Activated T-cell treated with anti-CD3 and anti-CD28 coated beads, Interleukin-2, amount 50 U/mL, for 72 hours (primary cell): ENCODE measurements at places on chromosomes 7 and 10.

GRCh38 chr10:92045641-92046106 lies 122.1 kb downstream of the BTAF1 start:
- DNase-seq, result no peak

DNA sequence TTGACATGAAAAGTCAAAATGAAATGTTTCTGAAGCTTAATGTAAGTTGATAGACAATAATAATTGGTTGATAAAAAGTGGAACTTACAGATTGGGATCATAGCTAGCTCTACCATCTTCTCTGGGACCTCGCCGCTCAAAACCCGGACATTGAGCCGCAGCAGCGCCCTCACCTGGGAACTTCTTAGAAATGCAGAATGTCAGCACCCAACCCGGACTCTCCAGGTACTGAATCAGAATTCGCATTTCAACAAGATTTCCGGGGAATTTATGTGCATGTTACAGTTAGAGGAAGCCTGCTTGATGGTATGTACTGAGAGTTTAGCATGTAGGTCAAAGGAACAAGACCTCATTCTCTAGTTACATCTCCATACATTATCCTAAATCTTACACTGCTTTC lies 36.7 kb upstream of the ABLIM1 start:
- peak; percentile 50 for DNase-seq

- no peak for DNase-seq
Observed at GRCh38 chr7:1635401-1635800, 34.7 kb upstream of the ELFN1 start.

- peak; percentile 64 for DNase-seq
Observed at GRCh38 chr10:8130973-8131911, 76.8 kb downstream of the GATA3 start.

DNA sequence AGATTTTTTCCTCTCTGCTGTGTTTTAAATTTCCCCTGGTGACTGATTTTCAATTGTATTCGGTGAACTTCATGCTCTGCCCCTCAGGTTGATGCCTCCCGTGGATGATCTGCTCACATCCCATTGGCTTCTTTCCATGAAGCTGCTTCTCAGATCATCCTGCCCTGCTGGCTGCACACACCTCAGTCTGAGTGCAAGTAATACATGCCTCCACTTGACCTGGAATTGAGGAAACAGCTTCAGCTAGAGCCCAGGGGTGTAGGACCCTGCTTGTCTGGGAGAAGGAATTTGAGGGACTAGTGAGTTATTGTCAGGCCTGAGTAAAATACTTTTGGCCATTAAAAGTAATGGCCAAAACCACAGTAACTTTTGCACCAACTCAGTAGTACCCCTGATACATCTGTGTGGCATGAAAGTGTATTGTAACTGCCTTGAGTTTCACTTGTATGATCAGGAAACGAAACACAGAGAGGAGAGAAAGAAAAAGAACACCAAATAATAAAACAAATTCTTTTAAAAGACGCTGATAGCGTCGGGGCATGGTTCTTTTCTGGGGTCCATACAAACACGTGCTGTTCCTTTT lies 49.4 kb downstream of the SPAM1 start:
- no peak for DNase-seq

GRCh38 chr7:30751696-30752273 lies at the start of gene INMT:
TSS of gene INMT (plus strand) at chr7:30752135. CDS start at chr7:30752151, 16 bp downstream.
- DNase-seq, result no peak

GRCh38 chr10:17847585-17848296 lies 38.6 kb downstream of the MRC1 start:
- DNase-seq, result peak; percentile 2

DNA sequence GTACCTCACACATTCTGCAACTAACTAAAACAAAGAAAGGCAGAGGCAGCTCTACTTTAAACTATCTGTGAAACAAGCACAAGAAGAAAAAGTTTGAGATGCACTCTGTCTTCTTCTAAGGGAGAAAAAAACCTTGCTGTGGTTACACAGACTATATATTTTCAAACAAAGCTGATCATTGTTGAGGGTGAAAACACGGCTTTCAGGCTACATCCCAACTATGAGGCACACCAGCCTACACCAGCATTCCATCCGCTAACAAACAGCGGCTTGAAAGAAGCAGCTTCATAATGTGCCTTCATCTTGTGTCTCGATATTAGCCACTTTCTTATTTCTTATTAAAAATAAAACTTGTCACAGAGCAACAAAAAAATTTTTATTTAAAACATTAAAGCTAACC lies 79.1 kb downstream of the USP6NL start:
- DNase-seq, result no peak

DNA sequence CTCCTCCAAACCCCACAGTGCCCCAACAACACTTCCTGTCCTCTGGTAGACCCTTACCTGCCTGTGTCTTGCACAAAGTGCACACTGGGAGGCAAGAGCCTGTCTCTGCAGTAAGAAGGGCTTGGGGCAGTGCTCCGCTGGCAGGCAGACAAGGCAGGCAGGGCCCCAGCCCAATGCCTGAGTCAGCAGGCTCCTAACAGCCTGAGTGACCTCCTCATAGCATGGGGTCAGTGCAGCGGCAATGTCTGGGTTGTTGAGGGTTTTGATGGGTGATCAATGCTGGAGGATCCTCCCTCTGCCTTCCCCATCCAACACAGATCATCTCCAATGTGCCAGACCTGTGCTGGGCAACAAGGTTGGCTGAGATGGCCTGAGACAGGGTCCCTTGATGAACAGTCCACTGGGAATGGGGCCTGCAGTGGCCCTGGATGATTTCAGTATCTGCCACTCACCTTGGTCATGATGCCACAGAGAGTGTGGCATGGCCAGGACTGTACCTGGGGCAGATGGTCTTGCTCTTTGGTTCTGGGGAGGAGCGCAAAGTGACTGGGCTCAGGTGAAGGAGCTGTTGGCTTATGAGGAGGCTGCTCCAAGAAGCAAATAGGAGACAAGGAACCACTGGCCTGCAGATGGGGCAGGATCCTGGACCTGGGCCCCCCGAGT lies 55.6 kb upstream of the CAMK2B start:
- no peak for DNase-seq

DNA sequence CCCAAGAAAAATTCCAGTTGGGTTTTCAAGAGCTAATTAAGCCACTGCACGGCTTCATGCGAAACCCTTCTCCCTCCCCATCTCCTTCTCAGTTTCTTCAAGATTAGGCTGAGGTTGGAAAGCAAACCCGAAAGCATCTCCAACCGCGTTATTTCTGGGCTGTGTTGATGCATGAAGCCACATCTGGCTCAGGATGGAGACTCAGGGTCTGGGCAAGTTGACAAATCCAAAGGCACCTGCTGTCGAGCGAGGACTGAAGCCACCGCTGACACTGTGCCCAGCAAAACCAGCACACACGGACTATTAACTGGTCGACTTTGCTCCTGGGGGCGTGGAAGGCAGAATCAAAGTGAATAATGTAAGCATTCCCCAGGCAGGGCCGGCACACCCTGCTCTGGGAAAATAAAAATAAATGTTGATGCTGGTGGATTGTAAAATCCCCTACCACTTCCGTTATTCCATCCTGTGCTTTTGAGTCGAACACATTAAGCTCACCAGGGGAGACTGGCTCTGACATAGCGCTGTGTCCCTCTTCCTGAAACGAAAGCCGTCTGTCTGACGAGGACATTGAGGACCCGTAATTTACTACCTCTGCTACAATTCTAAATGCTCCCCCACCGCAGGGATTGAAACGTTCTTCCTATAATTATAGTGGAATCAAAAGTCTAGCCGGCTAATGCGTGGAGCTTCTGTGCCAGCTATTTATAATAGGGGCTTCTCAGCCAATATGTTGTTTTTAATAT lies 269.8 kb downstream of the ADARB2 start:
- no peak for DNase-seq

DNA sequence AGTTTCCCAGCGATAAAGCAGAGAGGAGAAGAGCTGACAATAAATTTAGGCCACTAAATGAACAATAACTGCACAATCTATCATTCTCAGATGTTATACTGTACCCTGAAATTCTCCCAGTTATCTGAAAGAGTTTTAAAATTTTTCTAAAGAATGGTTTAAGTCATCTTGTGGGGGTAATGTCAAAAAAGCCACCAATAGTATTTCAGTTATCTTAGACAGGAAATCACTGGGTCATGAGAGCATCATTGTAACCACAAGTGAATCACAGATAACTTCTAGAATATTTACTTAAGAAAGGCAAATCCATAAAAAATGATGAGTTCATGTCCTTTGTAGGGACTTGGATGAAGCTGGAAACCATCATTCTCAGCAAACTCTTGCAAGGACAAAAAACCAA lies 147.1 kb downstream of the DNAJB9 start:
- DNase-seq, result no peak

DNA sequence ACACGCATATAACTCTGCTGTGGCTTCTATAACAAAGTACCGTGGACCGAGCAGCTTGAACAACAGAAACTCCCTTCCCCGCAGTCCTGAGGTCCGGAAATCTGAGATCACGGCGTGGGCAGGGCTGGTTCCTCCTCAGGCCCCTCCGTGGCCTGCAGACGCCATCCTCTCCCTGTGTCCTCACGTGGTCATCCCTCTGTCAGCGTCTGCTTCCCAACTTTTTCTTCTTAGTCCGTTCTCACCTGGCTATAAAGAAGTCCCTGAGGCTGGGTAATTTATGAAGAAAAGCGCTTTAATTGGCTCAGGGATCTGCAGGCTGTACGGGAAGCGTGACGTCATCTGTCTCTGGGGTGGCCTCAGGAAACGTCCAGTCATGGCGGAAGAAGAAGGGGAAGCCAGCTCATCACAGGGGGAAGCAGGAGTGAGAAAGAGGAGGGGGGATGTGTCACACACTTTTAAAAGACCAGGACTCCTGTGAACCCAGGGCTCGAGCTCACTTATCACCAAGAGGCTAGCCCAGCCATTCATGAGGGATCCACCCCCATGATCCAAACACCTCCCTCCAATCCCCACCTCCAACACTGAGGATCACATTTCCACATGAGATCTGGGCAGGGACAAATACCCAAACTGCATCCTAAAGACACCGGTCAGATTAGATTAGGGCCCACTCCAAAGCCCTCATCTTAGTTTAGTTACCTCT lies 91.2 kb upstream of the INSIG1 start:
- DNase-seq, result peak; percentile 79

- DNase-seq, result no peak
Observed at GRCh38 chr7:157486007-157486755, 149.4 kb downstream of the DNAJB6 start.

- DNase-seq, result no peak
Observed at GRCh38 chr10:61028861-61029361, 84.9 kb upstream of the RHOBTB1 start.

- no peak for DNase-seq
Observed at GRCh38 chr10:79340646-79341244, 6.5 kb upstream of the PPIF start.

DNA sequence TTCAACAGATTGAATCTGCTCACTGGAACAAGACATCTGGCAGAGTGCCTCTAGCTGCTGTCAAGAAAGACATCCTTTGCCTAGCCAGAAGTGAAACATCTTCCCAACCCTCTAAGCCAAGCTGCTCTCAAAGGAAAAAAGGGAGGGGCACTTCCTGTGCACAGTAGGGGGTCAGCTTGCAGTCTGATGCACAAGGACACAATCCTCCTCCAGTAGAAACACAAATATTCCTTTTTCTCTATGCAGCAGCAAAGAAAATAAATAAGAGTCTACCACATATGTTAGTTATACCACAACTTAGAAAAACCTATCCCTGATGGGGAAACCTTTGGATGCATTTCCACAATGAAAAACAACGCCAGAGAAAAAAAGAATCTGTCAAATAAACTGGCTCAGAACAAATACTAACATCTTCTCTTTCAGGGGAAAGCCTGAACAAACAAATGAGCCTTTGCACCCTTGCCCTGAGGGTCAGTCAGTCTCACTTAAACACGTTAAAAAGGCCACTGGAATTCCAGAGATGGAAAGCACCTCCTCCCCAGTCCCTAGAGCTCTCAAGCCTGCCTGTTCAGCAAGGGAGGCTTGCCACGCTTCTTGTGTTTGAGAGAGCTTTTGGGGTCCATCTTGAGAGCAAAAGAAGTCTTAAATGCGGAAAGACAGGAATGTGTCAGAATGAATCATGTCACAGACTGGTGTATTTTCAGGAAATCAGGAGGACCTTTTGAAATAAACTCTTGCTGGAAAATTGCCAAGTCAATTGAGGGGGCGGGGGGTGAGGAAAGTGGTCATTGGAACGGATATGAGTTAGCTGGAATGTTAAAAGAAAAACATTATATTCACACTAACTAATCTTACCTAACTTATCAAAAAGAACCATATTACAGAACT lies 7.5 kb downstream of the LAMB1 start:
- no peak for DNase-seq

GRCh38 chr7:1744296-1745017 lies 74.4 kb downstream of the ELFN1 start:
- DNase-seq, result no peak

- DNase-seq, result no peak
Observed at GRCh38 chr7:48035967-48036478, 680 bp downstream of the C7orf57 start.

DNA sequence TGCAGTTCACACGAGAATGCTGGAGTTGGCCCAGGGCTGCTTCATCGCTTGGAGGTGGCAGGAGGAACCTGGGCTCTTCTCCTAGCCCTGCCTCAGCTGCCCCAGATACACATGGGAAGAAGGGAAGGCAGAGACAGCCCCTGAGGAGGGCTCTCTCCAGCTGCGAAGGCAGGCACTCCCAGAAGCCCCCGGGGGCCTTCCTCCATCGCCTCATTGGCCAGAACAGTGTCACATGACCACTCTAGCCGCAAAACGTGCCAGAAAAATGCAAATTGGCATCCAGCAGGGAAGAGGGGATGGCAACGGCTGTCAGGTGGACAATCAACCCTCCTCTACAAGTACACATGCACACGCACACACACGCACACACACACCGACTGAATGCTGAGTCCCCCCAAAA lies 217.8 kb upstream of the FRMD4A start:
- no peak for DNase-seq

- DNase-seq, result no peak
Observed at GRCh38 chr7:27277628-27278027, 35.0 kb downstream of the EVX1 start.

DNA sequence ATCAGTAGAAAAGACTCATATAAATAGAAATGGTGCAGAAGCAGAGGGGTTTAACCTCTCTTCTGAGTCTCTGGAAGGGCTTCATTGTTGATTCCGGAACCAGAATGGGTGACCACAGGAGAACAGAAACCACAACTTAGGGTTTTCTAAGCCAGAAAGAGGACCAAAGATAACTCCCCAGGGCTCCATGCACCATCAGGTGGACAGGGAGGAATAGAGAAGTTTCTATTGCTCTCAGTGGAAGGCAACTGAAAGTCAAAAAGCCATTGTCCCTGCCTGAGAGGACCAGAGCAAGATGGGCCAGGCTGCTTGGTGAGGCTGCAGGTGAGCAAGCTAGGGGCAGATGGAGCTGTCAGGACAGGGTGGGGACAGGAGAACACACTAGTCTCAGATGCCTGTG lies 14.6 kb upstream of the NPS start:
- DNase-seq, result no peak

GRCh38 chr10:35633006-35633980 lies 8.8 kb downstream of the FZD8 start:
- no peak for DNase-seq

DNA sequence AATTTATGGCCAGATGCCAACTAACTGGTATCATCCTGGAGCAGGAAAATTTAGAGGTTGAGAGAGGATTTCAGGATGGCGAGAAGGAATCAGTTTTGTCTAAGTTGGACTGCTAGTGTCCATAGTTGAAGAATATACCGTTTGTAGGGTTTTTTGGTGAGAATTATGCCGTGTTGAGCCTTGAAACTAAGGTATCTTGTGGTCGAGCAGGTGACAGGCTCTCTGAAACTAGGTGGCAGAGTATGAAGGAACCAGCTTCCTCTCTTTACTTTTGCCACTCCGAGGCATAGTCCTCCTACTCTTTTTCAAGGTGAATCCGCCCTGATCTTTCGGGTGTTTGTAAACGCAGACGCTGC lies 9.7 kb downstream of the MDFIC start:
- DNase-seq, result peak; percentile 58
